ENCODE measurements at places on chromosomes 2 and 18.

DNA sequence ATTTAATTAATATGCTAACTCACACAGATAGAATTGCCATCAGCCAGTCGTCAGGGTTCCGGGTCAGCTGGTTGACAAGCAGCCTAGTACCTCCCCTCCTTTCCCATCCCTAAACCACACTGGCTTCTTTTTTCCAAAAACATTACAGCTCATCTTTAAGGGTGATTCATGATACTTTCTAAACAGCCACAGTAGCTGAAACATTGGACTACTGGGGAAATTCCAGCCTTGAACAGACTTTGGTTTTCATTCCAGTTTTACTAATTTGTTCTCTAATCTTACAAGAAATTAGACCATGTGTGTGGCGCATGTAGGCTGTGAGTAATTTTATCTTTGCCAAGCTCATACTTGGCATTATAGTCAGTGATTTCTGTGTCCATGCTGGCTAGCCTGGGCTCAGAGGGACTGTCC lies 110.8 kb downstream of the FMNL2 start:
- no peak for DNase-seq

DNA sequence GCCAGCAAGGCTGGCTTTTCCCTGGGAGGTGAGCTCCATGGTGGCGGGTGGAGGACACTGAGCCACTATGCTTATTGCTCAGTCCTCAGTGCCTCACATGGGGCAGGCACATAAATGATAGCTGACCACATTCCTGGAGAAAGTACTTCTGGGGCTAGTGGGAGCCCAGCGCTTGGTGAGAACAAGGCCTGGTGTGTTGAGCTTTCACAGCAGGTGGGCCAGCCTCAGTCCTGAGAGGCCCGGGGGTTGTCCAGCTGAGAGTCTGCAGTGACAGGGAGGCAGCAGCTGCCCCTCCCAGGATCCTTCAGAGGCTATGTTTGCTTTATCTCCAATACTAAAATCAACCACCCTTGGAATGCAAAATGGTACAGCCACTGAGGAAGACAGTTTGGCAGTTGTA lies 217.7 kb downstream of the ZBTB7C start:
- no peak for DNase-seq

- no peak for DNase-seq
Observed at GRCh38 chr2:229474125-229474524, 203.0 kb upstream of the PID1 start.

DNA sequence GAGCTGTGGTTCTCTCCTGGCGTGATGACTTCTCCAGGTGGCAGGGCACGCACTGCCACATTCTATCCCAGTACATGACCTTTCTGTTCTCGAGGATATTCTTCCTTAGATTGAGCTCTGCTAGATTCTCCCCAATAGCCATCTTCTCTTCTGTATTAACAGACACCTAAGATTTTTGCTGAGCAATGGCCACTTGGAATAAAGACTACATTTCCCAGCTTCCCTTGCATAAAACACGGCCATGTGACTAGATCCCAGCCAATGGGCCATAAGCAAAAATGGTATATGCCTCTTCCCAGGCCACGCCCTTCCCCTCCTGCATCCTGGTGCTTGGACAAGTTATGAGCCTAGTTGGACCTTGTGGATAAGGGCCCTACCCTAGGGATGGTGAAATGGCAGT lies 82.1 kb downstream of the EIF2AK3 start:
- no peak for DNase-seq

GRCh38 chr2:20955277-20956026 lies 88.4 kb downstream of the APOB start:
- DNase-seq = no peak

- no peak for DNase-seq
Observed at GRCh38 chr2:54940723-54941122, 109.5 kb downstream of the RTN4 start.
